Mucosa of gallbladder (tissue), 1 donor: ENCODE measurements at places on chromosomes 3 and 15.

DNA sequence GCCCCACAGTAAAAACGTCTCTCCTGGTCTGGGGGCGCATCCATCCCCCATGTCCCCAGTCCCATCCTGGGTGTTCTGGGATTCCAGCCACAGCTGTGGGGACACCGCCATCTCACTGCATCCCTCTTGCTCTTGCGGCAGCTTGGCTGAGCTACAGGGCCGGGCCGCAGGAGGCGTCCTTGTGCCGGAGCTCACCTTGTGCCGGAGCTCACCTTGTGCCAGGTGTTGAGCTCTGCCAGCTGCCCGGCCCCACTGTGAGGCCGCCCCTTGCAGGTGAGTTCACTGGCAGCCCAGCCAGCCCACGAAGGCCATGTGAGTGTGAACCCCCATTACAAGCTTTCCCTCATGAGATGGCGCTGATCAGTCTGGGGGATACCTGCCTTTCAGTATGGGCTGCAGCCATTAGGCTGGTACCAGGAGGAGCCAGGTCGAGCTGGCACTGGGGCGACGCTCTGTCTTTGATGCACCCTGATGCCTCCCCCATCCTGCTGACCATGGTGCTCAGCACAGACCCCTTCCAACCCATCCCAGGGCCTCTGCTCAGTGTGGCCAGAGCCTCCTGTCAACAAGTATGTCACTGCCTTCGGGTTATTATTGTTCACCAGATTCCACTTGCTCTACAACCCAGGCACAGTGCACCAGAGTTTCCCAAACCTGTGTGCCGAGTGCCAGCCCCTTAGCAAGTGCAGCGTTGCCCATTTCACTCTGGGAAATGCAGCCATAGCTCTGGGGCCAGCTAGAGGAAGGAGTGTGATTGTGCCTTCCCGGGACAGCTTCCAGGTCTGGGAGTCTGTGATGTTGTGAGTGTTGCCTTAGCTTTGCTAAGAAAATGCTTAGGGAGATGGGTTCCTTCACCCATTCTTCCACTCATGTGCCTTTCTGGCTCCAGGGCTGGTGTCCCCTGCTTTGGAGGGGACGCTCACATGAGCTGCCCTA lies 105.7 kb downstream of the APBA2 start:
- no peak for DNase-seq

DNA sequence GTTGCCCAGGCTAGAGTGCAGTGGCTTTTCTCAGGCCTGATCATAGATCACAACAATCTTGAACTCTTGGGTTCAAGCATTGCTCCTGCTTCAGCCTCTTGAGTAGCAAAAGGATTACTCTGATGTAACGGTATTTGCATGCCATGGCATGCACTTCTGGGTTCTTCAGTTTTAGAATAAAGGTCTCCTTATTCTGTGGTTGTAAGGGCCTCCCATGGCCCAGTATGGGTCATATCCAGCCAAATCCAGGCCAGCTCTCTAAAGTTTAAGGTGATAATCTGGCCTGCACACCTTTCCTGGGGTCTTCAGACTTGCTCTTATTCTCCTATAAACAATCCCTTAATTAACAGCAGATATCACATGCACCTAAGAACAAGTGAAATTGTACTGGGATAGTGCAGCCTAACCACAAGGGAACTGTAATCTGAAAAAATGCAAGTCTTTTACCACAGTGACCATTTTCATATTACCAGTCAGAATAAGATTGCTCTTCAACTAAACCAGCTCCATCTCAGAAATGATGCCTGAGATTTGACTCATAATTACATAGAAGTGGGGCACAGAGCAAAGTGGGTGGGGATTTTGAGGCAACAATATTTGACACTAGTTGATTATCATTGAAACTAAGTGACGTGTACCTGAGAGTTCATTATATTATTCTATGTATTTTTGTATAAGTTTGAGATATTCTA lies 25.4 kb downstream of the COMMD2 start:
- DNase-seq, result no peak

GRCh38 chr3:43248185-43248583 lies 38.2 kb upstream of the SNRK start:
- no peak for DNase-seq

DNA sequence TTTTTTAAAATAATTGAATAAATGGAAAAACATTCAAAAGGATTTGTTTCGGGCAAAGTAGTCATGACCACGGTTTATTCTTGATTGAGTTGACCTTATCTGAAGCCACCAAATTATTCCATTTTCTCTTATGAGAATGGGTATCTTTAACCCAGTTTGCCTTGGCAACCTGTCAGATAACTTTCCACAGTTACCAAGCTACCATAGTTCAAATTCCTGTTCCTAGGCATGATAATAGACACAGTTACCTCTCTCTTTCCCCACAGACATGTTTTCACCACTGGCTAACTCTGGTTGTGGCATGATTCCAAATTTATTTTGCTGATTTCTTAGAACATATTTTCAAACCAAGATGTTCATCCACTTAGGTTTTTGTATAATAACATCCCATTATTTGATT lies 84.9 kb downstream of the NECTIN3 start:
- no peak for DNase-seq

DNA sequence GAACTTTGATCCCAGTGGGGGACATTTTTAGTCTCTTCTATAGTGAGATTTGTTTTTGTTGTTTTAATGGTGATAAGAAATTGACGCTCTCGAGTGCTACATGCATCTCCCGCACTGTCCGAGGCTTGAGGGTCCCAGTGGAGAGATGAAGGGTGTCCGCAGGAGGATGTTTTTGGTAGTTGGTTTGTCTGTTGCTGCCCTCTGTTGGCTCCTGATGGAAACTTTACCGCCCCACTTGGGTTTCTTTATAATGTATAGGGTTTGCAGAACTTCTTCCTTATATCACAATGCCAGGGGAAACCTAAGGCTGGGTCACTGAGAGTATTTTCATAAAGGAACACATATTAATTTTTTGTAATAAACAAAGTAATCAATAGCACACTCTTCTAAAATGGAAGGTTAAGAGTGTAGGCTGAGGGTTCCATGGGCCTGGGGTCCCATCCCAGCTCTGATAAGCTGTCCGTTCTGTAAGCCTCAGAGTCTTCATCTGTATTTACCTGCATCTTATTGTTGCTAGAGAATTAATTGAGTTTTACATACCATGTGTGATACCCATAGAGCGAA lies 185.3 kb upstream of the FEZF2 start:
- DNase-seq, result no peak

DNA sequence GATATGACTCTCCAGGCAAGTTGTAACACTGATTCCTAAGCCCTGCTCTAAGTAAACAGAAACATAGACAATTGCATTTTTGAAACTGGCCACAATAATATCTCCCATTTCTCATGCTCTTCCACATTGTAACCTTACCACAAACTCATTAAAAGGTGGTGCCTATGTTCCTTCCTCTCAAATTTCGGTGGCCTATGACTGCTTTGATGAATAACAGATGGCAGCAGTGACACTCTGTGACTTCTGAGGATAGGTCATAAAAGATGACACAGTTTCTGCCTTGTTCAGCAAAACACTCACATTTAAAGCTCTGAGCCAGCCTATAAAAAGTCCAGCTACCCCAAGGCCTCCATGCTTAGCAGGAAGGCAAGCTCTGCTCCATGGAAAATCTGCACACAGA lies 195.2 kb downstream of the EFHB start:
- DNase-seq, result no peak

- no peak for DNase-seq
Observed at GRCh38 chr15:36807134-36807764, 227.8 kb downstream of the CDIN1 start.

- DNase-seq, result no peak
Observed at GRCh38 chr15:87582169-87582568, 674.4 kb downstream of the NTRK3 start.

- DNase-seq, result no peak
Observed at GRCh38 chr3:196323691-196324090, 5.7 kb upstream of the DYNLT2B start.

DNA sequence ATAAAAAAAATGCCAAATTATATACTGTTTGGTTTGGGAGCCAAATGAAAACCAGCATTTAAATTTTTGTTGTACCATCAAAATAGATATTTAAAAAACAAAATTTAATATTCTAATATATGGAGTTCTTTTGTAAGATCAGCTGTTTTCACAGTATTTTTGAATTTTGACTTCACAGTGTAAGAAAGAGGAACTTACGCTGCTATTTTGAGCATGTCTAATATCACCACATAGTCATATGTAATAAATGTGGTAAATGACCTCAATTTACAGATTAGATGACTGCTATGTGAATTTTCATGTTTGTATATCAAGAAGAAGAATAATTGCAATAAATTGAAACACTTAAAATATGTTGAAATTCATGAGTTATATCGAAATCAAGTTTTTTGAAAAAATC lies 189.6 kb downstream of the ARRDC4 start:
- DNase-seq, result no peak

- no peak for DNase-seq
Observed at GRCh38 chr15:69104050-69104750, 56.2 kb upstream of the GLCE start.

DNA sequence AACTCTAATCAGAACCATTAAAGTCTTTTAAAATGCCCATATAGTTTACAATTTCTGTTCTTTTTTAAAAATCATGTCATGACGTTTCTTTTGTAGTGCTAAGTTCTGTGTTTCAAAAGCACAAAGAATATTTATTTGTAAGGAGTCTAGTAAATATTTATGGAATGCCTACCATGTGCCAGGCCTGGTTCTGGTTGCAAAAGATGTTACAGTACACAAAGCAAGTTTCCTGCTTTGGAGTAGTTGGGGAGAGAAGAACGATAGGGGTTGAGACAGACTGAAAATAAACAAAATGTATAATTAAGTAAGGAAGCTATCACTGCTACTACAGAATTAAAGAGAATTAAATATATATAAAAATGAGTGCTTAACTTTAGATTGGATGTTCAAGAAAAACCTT lies 86.8 kb upstream of the CMSS1 start:
- DNase-seq, result no peak

DNA sequence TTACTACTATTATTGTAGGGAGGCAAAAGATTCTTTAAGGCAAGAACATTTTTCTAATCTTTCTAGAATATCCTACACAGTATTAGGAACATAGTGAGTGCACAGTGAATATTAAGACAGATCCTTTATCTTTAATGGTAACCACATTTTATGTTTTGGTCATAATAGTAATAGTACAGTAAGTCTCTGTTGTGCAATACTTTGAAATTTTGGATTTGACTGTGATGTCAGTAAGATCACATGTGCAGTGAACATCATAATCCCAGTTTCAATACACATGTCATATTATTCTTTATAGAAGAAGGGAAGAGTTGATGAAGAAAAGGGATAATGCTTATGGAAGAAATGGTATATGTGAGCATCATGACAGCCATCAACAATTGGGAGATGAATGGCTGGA lies 10.7 kb downstream of the STT3B start:
- no peak for DNase-seq

- DNase-seq, result no peak
Observed at GRCh38 chr3:37116998-37117397, 57.4 kb downstream of the LRRFIP2 start.

DNA sequence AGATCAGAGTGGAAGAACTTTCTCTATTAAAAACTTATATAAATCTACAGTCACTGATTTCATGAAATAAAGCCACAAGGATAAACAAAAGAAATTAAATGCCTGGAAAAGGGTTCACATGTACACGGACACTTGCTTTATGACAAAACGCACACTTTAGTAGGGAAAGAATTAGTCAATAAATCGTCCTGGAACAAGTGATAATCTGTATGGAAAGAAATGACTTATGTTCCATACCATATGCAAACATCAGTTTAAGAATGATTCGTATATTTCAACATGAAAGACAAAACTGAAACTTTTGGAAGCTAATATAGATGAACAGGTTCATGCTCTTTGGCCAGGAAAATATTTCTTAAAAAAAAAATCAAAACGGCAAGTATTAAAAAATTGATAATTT lies 40.2 kb downstream of the MEF2A start:
- DNase-seq, result no peak

GRCh38 chr15:25054943-25055342 lies 100.2 kb downstream of the SNRPN start:
- no peak for DNase-seq

GRCh38 chr15:93897377-93897776 lies 334.0 kb upstream of the MCTP2 start:
- no peak for DNase-seq
